ENCODE measurements at places on chromosomes 6 and 20.

- DNase-seq, result no peak
Measured at GRCh38 chr6:41372832-41373626, 37.6 kb downstream of the NCR2 start.

GRCh38 chr6:46407246-46407645, 84.0 kb downstream of the RCAN2 start:
- no peak for DNase-seq

- no peak for DNase-seq
Measured at GRCh38 chr20:37506152-37506725, 14.8 kb upstream of the NNAT start.

GRCh38 chr20:40812415-40812925, 123.4 kb upstream of the MAFB start:
- no peak for DNase-seq

DNA sequence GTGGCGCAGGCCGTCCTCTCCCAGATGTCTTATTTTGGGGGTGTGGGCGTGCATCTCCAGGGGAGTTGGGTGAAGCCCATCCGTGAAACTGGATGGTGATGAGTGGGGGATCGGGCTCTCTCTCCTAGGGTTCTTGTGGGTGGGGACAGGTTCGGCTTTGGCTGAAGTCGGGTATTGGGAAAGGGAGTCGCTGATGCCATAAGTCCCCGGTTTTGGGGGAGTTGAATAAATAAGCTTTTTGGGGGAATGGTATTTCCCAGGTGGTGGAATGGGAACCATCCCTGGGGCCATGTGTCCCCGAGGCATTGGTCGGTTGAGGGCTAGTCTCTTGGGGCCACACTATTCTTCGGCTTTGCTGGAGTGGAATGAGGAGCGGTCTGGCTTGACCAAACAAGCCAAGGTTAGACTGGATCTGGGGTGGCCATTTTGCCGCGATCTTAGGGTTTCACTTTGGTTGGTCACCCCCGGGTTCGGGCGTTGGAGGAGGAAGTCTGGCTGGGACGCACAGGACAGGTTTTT, 481 bp downstream of the ZNF133 start:
- DNase-seq, result peak; percentile 60

GRCh38 chr6:109118337-109118736, 23.0 kb downstream of the CEP57L1 start:
- DNase-seq, result no peak

DNA sequence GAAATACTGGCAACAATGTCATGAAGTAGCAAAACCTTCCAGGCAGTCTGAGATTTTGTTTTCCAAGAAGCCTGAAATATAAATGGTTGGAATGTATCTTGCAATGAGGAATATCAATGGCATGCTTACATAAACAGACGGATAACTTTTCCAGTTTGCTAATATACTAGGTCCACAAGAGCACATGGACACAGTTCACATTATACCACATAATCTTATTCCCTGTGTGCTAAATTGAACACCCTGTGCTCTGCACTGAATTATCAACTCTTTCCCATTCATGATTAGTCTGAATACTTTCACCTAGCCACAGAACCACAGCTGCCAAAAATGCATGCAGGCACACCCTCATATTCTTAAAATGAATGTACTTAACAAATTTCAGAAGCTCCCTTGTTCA, 274.3 kb downstream of the COL12A1 start:
- no peak for DNase-seq

- DNase-seq, result no peak
Measured at GRCh38 chr6:64945450-64945849, 761.6 kb downstream of the EYS start.

- DNase-seq, result no peak
Measured at GRCh38 chr6:38413102-38413800, 226.5 kb downstream of the BTBD9 start.

GRCh38 chr6:134689641-134690040, 260.3 kb downstream of the ALDH8A1 start:
- no peak for DNase-seq

GRCh38 chr6:17057322-17057721, 44.5 kb upstream of the STMND1 start:
- no peak for DNase-seq

- no peak for DNase-seq
Measured at GRCh38 chr6:65999288-65999791, 292.3 kb upstream of the EYS start.

DNA sequence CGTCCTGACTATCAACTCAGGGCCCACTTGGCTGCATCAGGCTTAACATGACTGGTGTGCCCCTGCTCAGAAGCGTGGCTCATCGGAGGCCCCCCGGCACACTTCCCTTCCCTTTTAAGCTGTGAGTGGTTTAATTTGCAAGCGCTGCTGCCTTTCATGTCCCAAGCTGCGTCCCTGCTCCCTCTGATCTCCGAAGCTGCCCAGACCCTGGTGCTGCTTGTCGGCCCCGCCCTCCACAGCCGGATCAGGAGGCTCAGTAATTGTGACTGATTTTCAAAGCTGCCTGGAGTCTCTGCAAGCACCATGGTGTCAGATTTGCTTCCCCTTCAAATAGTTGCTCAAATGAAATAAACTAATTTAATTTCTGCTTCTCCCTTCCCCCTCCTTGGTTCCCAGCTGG, 71.1 kb downstream of the CDH22 start:
- no peak for DNase-seq

Data from erythroblast (primary cell).